ENCODE measurements at places on chromosomes 5 and 9.

DNA sequence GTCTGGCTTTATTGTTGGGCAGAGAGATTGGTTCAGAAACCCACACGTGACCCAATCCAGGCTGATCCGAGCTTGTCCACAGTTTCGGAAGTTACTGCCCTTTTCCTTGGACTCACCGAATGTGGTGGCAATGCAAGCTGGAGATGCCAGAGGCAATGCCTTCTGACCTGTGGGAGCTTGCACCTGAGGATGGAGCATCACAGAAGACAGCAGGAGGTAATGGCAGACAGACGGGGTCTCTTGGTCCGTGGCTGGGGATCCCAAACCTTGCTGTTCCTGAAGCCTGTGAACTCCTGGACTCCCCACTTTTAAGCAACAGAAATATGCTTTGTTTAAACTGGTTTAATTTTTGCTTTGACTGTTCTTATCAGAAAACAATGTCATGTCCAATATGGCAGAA, 265.2 kb upstream of the IRX1 start:
- no peak for DNase-seq

DNA sequence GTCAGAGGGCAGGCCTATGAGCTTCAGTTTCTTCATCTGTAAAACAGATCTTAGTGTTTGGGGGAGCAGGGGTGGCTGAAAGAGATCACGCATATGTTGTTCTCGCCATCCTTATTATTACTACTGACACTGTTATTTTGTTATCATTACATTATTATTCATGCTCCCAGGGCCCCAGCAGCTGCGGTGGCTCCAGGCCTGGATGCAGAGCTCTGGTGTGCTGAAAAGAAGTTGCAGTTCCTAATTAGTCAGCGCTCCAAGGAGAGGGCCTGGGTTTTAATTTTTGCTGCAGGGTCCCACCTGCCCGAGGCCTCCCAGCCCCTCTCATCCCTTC, 19.5 kb downstream of the CXXC5 start:
- DNase-seq, result no peak

DNA sequence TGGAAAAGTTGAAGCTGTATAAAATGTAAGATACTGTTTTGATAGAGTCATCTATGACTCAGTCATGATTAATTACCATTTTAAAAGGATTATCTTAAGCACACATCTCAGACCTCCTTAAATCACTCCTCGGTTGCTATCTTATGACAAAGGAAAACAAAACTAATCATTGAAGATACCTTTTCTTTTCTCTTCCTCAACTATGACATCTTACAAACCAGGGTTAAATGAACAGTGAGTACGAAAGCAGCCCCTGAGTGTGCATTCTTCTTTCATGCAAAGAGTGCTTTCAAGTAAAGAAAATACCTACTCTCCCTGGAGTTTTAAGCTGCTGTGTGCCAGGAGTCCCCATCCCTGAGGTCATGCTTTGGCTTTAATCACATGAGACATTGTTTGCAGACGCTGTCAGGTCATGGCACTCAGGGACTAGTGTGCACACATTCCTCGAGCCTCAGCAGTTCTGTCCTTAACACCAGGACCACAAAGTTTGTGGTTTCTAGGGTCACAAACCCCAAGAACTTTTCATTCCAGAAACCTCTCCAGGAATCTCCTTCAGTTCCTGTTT, 86.7 kb upstream of the ICE1 start:
- DNase-seq, result no peak

- no peak for DNase-seq
Measured at GRCh38 chr5:66993448-66993847, 203.2 kb downstream of the CD180 start.

DNA sequence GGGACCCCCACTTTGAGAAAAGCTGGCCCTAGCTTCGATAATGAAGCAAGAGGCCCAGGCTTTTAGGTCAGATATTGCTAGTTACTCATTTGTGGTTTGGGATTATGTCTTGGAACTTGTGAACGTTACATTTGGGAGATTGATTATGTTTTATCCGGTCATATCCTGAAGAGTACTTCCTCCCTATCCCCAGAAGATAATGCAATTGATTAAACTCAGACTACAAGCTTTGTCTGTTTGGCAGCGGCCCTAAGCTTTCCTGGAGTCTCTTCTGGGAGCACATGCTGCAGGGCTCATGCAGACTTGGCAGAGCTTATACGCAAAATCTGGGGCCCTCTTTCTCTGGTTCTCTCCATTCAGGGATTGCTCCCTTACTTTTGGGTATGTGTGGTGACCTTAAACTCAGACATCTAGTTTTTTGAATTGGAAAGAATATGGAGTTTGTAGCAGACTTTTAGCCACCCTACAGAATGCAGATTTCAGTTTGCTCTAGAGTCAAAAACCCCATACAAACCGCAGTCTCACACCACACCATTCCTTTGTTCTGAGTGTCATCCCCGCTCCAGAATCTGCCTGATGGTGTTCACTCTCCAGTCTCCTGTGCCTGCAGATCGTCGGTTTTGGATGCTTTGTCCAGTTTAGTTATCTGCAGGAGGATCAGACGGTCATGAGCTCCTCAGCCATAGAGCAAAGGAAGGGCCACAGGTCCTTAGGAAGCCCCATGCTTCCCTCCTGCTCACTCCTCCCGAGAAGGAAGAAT, 449.5 kb upstream of the TRPC7 start:
- no peak for DNase-seq

- no peak for DNase-seq
Measured at GRCh38 chr5:42309865-42310264, 113.4 kb upstream of the GHR start.

- DNase-seq, result no peak
Measured at GRCh38 chr5:129631961-129632360, 115.9 kb upstream of the MINAR2 start.

- no peak for DNase-seq
Measured at GRCh38 chr5:76532973-76533372, 90.2 kb downstream of the F2RL2 start.

DNA sequence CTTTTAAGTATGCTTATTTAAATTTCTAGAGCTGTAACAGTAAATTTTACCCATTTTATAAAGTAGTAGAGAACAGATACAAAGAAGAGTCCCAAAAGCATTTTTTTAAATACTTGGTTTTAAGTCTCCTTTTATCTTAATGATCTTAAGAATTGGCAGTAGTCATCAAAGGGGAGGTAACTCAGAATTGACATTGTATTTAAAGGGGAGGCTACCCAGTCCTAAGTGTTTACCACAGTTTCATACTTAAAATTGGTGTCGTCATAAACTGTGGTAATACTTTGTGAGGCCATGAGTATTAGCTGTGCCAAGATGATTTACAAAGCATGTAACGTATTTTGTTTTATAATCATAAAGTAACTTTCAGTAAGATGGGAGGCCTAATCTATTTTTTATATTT, 14.8 kb downstream of the SLC25A46 start:
- DNase-seq, result no peak

DNA sequence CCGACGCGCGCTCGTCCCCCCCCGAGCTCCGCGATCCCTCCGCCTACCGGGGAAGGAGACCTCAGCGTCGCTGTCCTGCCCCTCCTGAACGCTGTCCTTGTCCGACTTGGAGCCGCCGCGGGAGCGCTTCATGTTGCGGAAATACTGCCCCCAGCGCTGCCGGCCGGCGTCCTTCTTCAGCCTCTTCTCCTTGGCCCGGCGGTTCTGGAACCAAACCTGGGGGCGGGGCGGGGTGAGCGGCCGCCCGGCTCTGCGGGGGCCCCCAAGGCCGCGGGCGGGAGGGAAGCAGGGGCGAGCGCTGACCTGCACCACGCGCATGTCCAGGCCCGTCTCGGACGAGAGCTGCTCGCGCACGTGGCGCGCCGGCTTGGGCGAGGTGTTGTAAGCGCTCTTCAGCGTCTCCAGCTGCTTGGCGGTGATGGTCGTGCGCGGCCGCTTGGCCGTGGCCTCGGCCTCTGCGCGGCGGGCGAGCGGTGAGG, 6.3 kb downstream of the LHX3 start:
- DNase-seq, result no peak

- no peak for DNase-seq
Measured at GRCh38 chr5:133403741-133404364, 208.5 kb downstream of the FSTL4 start.

GRCh38 chr5:136211282-136212040, 18.5 kb upstream of the SMIM32 start:
- DNase-seq, result no peak

- no peak for DNase-seq
Measured at GRCh38 chr5:33837301-33837700, 54.5 kb downstream of the ADAMTS12 start.

DNA sequence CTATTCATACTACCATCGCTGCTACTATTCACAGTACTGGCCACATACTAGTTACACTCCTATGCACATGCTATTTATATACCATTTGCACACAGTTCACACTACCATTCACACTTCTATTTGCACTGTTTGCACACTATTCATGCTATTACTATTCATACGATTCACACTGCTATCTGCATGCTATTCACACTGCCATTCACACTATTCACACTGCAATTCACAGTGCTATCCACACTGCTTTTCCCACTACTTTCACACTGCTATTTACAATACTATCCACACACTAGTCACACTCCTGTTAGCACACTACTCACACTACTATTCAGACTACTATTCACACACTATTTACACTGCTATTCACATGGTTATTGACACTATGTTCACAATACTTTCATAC, 39.4 kb upstream of the TCF7 start:
- no peak for DNase-seq

DNA sequence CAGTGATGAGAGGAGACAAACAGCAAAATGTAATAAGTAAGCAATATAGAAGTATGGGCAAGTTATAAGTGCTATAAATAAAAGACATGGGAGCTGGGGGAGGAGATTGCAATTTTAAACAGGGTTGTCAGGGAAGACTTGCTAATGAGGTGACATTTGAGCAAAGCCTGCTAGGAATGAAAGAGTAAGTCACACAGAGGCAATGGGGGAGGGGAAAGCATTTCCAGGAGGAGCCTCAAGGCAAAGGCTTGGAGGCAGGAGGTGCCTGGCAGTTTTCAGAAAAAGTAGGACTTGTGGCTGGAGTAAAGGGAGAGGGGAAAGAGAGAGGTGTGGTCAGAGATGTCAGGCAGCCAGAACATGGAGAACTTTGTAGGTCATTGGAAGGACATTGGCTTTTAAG, 124.4 kb upstream of the NMUR2 start:
- no peak for DNase-seq

DNA sequence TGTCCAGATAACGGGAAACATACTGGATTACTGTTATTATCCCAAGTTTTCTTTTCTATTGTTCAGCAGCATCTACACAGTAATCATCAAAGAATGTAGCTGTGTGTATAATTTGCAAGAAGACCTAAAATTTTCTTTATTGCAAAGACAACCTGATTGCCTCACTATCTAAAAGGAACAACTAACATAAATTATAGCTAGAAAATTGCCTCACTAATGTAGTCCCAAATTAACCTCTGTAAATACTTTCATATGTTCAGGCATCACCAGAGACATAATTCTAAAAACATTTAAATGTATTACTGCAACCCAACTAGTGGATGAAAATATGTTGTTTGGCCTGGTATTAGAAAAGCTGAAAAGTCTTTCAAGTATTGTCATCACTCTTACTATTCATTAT, 275.4 kb downstream of the CDH12 start:
- no peak for DNase-seq

- DNase-seq, result no peak
Measured at GRCh38 chr9:126411948-126412284, 85.3 kb downstream of the MVB12B start.

DNA sequence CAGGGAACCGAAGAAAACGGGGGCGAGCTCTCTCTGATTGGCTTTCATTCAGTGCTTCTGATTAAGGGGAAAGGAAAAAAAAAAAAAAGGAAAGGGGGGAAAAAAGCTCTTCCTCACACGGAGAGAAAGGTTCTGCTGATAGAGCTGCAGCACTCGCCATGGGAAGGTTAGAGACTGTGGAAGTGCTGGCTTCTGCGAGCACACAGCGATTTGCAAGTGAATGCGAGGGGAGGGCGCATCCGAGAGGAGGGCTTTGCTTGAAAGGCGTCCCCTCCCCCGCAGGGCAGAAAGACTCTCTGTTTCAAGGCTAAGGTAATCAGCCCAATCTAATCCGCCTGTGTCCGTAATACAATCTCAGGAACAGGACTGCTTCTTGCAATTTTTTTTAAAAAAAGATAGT, at the start of gene CDH10:
Gene CDH10, minus strand, starts transcription at position 218 of the 400 bp plus-strand sequence. CDS start 51,488 bp downstream, outside the sequence.
- no peak for DNase-seq

GRCh38 chr5:81750308-81751008, 439 bp downstream of the SSBP2 start:
- DNase-seq, result peak; percentile 10

GRCh38 chr9:127300886-127301447, 36.4 kb downstream of the GARNL3 start:
- DNase-seq, result no peak

GRCh38 chr9:137865581-137866145, 11.9 kb upstream of the CACNA1B start:
- DNase-seq, result no peak

DNA sequence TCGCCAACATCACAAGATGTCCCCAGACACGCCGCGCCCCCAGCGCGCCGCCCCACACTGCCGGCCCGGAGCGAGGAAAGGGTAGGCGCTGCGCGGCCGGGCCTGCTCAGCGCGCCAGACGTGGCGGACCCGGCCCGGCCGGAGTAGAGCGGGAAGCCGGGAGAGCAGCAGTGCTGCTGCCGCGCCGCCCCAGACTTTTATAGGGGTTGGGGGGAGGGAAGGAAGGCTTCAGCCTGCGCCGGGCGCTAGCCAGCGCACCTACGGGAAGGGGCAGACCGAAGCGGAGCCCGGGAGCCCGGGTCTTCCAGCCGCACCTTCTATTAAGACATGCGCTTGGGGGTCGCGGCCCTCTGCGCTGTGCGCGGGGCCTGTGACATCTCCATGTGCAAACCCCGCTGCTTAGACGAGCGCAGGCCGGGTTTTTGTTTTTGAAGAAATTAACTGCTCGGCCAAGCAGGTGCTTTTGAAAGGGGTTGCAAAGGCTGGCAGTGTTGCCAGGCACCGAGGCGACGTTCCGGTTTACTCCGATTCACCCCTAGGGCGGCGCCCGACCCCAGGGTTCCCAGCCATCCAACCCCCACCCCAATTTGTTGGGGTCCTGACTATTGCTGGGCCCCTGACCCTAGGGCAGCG, 353 bp upstream of the PAX5 start:
- DNase-seq, result no peak

GRCh38 chr5:137843676-137844299, 23.9 kb upstream of the MYOT start:
- no peak for DNase-seq

GRCh38 chr9:113609562-113610318, 146.2 kb downstream of the RGS3 start:
- DNase-seq, result no peak

- DNase-seq, result no peak
Measured at GRCh38 chr5:105978011-105978410, 1692.7 kb downstream of the EFNA5 start.

- DNase-seq, result no peak
Measured at GRCh38 chr5:122295138-122295537, 16.9 kb upstream of the SNCAIP start.

Data from activated CD4-positive, alpha-beta T cell treated with anti-CD3 and anti-CD28 coated beads, Interleukin-2, amount 50 U/mL, for 1 hour (primary cell).